ENCODE measurements at places on chromosomes 6 and 20.

DNA sequence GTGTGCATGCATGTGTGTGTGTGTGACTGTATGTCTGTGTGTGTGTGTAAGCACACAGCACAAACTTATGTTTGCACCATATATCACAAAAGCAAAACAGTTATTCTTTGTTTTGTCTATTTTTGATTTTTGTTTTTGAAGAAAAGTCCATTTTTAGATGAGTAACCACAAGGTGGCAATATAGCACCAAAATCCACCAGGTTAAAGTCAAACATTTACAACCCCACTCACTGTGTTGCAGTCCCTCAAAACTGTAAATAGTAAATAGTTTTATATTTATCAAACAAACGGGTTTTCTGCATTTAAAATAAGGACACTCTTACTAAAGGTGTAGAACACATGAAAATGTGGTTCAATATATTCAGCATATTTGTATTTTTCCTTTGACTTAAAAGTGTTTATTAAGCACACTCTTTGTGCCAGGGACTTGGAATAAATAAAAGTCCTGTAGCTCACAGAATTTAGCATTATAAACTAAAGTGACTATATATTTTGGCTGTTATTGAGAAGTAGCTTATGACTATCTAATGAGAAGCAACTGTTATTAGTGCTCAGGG lies 118.5 kb downstream of the GFRAL start:
- no peak for DNase-seq

GRCh38 chr6:159359581-159360297 lies 190.5 kb downstream of the FNDC1 start:
- no peak for DNase-seq

- no peak for DNase-seq
These were observed 10.7 kb downstream of the TRERF1 start for GRCh38 chr6:42440778-42441696.

DNA sequence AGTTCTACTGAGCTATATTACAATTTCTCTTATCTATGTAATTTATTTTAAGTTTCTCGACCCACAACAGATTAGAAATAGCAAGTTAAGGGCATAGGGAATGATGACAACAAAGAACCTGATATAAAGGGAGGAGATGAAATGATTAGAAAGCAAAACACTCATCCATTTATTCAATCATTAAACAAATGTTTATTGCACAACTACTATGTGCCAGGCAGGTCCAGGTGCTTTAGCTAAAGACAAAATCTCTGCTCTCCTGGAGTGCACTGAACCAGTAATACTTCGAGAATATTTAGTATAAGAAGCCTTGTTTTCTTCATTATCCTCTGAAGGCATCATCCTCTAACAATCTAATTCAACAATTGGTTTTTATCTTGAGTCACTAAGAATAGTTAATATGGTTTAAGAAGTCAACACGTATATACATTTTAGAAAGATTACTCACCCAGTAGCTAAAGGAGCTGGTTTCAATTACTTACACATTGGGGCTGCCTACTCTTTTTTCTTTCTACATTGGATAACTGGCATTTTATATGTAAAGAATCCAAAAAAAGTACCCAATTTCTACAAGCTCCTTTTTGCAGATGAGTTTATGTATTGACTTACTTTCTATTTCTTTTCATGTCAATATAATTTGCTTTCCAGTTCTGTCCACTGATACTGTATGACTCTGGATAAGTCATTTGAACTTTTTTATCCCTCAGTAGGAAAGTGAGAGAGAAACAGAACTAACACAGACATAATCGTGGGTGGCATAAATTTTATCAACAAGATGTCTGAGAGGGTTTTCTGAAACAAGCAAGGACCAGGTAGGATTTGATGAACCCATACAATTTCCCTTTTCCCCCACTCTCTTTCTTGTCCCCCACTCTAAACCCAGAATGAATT lies 312.6 kb downstream of the CLIC5 start:
- DNase-seq: no peak

GRCh38 chr6:165969184-165969583 lies 198.5 kb downstream of the TBXT start:
- DNase-seq: no peak

DNA sequence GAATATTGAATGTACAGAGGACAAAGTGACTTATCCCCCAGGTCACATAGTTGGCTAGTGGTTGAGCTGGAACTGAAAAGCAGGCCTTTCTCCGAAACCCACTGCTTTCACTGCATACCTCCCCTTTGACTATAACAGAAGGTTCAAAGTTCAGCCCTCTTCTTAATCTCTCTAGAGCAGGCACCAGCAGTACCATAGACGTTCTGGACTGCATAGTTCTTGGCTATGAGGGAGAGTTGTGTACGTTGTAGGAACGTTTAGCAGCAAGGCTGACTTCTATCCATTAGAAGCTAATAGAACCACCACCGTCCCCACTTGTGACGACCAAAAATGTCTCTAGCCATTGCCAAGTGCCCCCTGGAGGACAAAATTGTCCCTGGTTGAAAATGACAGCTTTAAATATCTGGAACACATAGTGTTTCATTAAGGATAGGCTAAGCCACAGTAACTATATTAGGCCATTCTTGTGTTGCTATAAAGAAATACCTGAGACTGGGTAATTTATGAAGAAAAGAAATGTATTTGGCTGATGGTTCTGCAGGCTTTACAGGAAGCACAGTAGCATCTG lies 123.8 kb upstream of the MTHFD1L start:
- DNase-seq: no peak

DNA sequence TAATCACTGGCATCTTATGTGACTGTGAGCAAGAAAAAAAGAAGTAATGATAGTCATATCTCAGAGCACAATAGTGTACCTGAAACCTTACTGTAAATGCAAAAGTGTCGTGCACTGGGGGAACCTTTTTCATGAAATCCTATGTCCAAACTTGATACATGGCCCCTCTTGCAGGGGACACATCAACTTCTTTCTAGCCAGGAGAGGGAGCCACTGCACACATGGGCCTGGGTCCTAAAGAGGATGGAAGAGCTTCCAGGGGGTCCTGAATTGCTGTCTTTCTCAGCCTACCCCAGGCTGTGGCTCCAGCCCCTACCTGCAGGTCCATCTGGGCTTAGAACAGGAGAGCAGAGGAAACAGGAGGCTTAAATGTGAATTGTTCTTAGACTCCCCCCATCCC lies 165.7 kb downstream of the SOD2 start:
- DNase-seq: no peak

All from T-helper 17 cell (primary cell).